ENCODE measurements at places on chromosomes 4 and X.

DNA sequence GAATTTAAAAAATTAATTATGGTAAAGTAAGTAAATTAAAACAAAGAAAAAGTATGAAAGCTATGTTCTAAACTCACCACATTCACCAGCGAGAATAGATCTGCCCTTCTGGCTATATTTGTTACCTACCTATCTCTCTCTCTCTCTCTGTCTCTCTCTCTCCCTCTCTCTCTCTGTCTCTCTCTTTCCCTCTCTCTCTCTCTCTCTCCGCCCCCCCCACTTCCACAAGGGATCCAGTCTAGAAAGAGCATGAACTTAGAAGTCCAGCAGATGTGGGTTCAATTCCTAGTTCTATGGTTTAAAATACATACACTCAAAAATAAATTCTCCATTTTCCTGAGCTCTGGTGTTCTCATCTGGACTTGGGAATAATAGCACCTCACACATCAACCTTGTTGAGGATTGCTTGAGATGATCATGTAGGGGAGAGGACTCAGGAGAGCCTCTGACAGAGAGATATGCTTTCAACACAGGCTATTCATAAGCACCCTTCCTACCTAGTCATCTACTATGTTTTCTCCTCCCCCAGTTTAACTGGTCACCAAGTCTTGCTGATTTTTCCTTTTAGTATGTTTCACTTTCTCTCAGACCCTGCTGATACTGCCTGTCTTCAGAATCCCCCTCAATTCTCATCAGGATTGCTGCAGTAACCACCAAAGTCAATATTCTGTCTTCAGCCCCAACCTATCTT lies 64.7 kb downstream of the SLC7A11 start:
- no peak for DNase-seq

GRCh38 chr4:105433421-105433820 lies 40.4 kb downstream of the PPA2 start:
- no peak for DNase-seq

DNA sequence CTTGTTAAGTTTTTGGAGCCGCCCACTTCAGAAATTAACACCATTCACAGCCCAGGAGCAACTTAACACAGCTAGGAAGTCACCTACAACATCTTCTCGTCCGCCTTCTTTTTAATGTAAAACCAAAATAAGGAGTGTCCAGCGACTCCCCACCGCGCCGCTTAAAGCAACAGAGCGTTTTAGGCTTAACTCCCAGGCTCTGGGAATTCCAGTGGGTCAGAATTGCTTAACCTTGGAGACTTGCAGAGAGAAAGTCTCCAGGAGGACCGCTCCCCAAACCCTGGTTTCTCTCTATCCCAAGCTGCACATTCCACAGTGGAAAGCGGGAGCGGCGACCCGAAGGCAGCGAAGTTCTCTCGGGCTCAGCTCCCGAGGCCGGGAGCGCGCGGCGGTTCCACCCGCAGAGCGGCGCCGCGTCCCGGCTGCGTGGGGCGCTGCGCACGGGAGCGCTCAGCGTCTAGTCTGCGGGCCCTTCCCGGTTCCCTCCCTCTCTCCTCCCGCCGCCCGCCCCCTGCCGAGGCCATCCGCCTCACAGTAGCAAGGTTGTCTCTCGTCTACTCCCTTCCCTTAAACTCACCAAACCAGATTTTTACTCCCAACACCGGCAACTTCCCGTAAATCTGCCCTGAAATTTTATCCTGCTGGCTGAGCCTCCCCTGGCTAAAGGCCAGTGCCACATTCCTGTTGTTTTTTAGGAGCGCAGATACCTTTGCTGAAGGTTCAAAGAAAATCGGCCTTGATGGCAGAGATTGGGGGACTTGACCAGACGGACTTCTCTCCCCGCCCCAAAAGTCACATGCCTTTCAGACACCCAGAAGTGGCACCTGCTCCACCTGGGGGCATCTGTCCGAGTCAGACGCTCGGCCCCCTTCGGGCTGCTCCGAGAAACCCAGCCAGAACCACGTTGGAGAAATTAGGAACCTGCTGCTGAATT lies at the start of gene RBM47:
Gene RBM47, minus strand, starts transcription at position 464 of the 934 bp plus-strand sequence. CDS start 190,971 bp downstream, outside the sequence.
- DNase-seq = no peak

DNA sequence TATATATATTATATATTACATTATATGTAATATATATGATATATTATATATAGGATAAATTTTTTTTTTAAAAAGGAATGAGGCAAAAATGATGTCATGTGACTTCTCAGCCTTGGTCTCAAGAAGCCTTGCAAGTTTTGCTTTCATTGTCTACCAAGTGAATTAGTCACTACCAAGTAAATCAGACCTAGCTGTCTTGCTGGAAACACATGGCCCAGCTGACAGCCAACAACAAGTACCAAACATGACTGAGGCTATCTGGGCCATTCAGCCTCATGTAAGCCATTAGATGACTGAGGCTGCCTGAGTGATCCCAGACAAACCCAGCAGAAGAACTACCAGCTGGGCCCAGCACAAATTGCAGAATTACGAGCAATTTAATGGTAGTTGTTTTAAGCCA lies 44.9 kb downstream of the HAND2 start:
- DNase-seq = no peak

GRCh38 chr4:121758925-121759568 lies 5.9 kb downstream of the SMIM43 start:
- DNase-seq = no peak

- DNase-seq = no peak
Observed at GRCh38 chr4:124203613-124204238, 508.8 kb downstream of the ANKRD50 start.

DNA sequence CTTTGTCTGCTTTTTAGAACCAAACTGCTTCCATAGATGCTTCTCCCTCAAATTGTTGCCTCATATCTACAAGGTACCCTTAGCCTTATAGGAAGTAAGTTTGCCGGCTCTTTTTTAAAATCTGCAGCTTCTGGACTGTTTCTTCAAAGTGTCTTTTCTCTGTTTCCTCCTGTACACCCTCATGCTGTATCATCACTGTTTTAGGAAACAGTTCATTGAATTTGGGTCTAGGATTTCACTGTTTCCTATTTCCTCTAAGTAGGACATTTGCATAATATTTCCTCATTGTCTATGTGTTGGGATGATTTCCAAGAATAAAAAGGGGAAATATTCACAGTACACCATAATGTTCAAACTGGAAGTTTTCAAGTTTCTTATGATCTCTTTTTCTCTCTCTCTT lies 43.0 kb downstream of the BANK1 start:
- no peak for DNase-seq

DNA sequence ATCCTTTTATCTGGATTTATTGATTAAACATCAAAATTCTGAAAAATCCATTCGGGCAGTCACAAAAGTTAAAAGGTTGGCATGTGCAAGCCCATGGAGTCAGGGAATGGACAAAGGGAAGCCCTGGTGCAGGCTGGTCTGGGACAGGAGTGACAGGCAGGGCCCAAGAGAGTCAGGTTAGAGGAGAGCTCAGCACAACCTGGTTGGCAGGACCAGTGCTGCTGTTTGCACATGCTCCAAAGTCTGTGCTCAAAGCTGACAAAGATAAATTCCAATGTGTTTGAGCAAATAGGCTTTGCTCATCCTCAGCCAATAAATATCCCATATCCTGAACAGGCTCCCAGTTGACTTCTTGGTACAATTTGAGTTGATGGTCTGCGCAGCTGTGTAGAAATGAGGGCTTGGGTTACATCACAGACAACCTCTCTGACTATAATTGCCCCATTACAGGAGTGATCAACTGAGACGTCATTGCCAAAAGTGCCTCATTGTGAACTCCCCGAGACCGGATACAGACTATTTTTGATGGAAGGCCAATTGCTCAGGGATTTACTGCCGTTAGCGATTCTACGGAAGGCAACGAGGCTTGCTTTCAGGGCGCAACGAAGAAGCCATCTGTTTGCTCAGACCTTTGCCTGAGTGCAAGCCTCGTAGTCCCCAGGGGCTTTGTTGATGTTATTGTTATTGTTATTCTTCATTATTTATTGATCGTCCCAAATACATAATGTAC lies 1008.1 kb upstream of the TENM3 start:
- no peak for DNase-seq

DNA sequence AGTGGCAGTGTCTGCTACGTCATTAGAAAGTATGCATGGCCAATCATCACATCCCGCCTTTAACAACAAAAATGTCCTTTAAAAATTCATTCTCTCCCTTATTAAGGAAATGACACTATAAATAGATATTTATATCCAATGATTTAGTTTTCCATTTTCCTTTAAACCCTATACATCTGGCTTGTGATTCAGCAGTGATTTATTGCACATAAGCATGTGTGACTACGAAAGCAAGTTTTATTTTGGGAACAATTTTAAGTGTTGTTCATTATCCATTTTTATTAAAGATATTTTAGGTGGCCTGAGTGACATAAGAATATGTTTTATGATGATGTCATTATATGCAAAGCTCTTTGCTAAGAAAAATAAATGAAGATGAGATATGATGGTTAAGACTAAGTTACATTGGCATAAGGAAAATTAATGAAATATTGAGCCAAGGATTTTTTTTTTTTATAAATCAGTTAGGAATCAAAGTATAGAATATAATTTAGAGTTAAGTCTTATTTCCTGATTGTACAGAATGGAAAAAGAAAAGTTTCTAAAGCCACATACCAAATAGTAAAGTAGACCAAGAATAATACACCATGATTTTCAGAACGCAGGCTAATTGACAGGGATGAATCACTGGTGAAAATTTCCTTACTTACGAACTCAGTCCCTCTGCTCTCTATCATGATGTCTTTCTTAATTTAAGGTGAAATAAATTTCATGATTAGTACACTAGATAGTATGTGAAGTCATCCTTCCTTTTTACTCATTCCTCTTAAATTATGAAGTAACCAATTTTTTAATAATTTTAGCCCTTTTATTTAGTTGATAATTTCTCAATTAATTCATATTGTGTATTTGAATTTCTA lies 822.4 kb downstream of the FAT4 start:
- no peak for DNase-seq

- DNase-seq = no peak
Observed at GRCh38 chr4:52825460-52826090, 36.5 kb upstream of the RASL11B start.

DNA sequence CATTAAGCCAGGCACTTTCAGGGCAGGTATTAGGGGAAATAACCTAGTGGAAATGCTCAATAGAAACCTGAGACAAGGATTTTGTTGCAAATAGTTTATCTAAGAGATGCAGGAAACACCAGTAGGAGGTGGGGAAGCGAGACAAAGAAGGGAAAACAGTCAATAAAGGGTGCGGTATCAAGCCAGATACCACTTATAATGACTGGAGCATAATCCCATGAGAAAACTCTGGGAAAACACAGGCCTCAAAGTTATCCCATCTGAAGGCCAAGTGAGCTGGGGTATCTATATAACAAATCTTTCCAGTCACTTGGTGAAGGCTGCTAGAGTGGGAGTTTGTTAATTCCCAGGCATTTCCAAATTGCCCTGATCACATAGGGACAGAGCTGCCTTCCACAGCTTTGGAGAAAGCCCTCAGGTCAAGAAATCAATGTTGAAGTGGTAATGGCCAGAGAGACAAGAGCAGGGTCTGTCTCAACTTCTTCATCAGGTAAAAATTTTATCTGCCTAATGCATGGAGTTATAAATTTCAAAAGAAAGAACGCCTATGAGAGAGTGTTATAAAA lies 9.8 kb upstream of the HMGB2 start:
- DNase-seq = no peak

- no peak for DNase-seq
Observed at GRCh38 chrX:53930515-53931380, 113.5 kb downstream of the PHF8 start.

- DNase-seq = no peak
Observed at GRCh38 chr4:63169836-63170235, 1239.4 kb downstream of the TECRL start.

- no peak for DNase-seq
Observed at GRCh38 chrX:5976332-5976731, 252.3 kb downstream of the NLGN4X start.

DNA sequence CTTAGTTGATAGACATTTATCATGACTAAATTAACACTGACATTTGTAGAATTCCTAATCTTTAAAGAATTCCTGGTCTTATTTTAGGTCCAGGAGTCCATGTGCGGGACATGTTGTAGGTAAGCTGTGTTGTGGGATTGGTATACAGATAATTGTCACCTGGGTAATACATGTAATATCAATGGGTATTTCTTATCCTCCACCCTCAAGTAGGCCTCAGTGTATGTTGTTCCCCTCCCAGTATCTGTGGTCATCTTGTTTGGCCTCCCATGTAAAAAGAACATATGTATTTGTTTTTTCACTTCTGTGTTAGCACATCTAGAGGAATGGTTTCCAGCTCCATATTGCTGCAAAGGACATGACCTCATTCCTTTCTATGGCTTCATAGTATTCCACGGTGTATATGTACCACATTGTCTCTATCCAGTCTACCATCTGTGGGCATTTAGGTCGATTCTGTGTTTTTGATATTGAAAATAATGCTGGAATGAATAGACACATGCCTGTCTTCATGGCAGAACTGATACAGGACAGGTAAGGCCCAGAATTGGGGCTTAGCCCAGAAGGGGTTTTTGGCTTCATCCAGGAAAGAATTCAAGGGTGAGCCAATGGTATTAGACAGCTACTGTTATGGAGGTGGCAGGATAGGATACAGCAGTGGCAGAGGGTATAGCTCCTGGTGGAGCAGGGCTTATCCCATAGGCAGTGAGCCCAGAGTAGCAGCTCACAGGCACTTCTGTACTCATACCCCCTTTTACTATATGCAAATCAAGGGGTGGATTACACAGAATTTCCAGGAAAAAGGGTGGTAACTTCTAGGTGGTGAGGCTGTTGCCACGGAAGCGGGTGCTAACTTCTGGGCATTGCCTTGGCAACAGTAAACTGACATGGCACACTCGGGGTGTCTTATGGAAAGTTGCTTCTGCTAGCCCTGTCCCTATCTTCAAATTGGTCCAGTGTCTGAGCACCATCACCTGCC lies 66.1 kb upstream of the WDR1 start:
- DNase-seq = no peak

DNA sequence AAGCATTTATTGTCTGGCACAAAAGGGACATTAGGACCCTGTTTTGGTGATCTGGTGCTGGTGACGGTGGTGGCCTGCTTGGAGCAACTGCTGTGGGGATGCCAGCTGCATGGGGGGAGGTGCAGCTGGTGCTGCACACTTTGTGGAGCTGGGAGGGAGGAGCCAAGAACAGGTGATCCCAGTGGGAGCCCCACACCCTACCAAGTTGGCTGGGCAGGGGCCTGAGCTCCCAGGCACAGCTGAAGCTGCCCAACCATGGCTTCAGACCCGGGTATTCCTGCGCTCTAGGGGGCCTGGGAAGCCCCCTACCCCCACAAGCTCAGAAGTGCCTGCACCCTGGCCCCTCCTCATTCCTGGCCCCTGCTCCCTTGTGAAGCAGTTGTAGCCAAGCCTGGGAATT lies 1512.5 kb downstream of the TECRL start:
- DNase-seq = no peak

- no peak for DNase-seq
Observed at GRCh38 chrX:72268597-72269365, 8.3 kb downstream of the RPS4X start.

DNA sequence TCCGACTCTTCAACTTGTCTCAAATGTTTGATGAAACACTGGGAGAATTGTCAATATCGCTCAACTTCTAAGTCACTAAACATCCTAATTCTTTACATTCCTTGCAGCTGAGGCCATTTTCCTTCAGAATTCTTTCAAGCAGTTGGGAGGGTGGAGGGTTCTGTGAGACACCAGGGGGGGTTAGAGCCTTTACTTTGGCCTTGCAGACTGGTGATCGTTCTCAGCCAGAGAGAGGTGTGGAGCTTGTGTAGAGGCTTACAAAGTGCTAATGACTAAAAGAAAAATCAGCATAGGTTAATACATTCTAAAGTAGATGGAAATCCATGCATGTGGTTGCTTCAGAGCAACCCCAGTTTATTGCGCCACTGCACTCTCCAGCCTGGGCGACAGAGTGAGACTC lies 21.3 kb upstream of the SOX3 start:
- no peak for DNase-seq

GRCh38 chrX:140712413-140713173 lies 3.0 kb downstream of the LINC00632 start:
- peak; percentile 2 for DNase-seq

Measured in HFF-Myc (cell line).